ENCODE measurements at places on chromosomes 7 and 10.

DNA sequence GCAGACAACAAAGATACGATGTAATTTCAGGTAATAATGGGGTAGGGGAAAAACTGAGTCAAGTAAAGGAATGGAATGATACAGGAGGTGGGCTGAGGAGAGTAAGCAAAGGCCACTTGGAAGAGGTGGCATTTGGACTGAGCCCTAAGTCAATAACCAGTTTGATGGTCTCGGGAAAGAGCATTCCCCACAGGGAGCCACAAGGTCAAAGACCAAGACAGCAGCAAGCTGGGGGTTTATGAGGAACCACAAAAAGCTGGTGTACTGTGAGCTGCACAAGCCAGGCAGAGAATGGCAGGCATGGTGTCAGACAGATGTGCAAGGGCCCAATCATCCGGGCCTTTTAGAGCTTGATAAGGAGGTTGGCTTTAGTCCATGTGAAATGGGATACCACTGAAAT, 98.7 kb downstream of the NOC3L start:
- no peak for DNase-seq

DNA sequence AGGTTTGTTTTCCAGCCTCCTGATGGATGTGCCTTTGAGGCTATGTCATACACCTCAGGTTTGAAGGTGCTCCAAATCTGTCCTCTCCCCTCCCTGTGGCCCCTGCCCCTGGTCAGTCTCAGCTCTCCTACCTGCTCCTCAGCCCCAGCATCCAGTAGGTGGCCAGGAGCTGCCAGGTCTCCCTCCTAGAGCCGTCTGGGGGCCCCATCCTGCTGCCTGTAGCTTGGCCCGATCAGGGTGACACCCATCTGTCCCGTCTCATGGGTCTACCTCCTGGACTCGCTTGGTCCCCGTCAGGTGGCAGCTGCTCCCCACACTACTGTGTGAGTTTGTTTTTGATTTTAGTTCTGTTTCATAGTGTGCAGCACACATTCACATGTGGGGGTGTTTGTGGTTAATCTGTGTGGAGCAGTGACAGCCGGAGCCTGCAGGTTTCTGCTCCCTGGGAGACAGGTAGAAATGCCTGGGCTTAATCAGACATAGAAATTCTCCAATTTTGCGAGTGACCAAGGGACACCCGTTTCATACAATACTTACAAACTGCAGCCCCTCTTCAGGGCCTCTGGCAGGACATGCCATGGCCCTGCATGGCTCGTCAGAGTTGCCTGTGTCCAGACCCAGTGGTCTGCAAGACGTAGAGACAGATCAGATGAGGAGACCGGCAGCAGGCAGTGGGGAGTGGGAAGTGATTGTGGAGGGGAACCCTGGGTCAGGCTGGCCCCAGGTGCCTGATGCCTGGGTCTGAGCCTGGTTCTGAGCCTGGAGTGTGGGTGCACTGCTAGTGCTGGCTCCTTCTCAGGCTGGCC, 17.1 kb downstream of the ADCY1 start:
- no peak for DNase-seq

DNA sequence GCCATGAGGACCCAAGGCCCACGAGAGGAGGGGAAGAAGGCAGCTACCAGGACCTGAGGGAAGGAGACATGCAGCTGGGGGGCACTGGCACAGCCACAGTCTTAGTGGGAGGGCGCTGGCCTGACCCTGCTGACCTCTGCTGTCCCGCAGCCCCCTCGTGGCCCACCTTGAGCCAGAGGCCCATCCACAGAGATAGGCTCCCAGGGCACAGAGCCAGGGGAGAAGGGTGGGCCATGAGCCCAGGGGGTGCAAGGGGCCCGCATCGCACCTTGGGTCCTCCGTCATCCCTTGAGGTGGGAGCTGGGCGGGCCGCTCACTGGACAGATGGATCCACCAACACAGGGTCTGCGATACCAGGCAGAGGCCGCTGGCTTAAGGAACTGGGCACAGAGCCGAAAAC, 387.7 kb upstream of the PFKP start:
- DNase-seq = no peak

- DNase-seq = no peak
Measured at GRCh38 chr10:71719464-71720201, at the start of gene C10orf105. C10orf105 (minus strand) TSS chr10:71719778; CDS start chr10:71716337, 3,441 bp downstream.

DNA sequence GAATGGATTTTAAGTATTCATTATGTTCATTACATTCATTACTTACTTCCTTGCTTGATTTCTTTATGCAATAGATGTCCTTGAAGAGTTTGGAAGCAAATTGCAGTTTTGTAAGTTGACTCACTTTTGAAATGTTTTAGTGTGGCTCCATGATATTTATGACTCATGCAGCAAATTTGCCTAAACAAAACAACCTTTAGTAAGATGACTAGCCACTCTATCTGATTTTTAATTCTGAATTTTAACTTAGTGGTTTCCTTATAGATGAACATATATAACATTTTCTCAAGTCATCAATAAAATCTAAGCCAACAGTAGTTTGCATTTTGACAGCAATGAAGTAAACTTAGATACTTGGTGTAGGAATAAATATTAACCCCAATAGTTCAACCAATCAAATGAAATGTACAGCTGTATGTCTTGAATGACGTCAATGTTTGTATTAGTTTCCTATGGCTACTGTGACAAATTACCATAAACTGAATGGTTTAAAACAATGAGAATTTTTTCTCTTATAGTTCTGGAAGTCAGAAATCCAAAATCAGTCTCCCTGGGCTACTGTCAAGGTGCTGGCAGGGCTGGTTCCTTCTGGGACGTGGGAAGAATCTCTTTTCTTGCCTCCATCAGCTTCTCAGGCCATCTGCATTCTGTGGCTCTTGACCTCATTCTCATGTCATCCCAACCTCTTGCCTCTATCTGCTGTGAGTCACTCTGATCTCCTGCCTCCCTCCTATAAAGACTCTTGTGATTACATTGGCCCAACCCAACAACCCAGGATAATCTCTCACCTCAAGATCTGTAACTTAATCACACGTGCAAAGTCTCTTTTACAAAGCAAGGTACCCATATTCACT, 73.4 kb downstream of the AHR start:
- no peak for DNase-seq

DNA sequence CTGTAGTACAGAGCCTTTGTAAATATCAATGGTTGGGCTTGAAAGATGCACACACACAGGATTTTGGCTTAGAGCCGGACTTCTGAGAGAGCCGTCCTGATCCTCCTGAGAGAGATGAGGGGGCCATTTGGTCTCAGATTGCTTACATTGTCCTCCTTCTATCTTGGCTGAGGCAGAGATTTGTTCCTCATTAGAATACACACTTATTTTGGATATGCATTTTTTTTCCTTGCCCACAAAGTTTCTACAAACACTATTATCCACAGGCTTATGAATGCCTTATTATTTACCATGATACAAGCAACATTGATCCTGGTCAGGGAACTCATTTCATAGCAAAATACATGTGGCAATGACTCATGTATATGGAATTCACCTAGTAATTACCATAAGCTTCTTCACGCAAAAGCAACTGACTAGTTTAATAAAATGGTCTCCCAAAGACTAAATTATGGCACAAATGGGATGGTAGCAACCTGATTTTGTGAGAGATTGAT, 175.3 kb downstream of the MDFIC start:
- no peak for DNase-seq

- DNase-seq = no peak
Measured at GRCh38 chr10:132493246-132493755, 44.3 kb upstream of the INPP5A start.

- no peak for DNase-seq
Measured at GRCh38 chr10:86203162-86203905, 163.3 kb downstream of the GRID1 start.

- no peak for DNase-seq
Measured at GRCh38 chr7:101912716-101913110, 95.3 kb downstream of the CUX1 start.

DNA sequence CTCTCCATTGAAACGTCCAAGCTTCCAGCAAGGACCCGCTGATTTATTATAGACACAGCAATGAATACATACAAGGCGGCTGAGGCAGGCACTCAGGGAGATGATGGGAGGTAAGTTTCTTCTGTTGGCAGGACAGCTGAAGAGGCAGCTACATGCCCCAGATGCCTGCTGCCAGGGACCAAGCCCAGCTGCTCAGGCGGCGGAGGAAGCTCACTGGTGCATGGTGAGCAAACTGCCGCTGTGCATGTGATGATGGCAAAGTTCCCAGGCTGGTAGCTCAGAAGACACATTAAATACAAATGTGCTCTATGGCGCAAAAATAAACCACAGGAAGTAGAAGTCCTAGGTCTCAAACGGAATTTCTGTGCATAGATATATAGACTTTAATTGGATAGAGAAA, 2.3 kb downstream of the DNTT start:
- DNase-seq = no peak

GRCh38 chr7:52053525-52053924, 736.9 kb upstream of the COBL start:
- no peak for DNase-seq

GRCh38 chr10:24201503-24202180, 7.3 kb upstream of the KIAA1217 start:
- DNase-seq = no peak

- no peak for DNase-seq
Measured at GRCh38 chr10:77600640-77601039, 37.0 kb downstream of the KCNMA1 start.

DNA sequence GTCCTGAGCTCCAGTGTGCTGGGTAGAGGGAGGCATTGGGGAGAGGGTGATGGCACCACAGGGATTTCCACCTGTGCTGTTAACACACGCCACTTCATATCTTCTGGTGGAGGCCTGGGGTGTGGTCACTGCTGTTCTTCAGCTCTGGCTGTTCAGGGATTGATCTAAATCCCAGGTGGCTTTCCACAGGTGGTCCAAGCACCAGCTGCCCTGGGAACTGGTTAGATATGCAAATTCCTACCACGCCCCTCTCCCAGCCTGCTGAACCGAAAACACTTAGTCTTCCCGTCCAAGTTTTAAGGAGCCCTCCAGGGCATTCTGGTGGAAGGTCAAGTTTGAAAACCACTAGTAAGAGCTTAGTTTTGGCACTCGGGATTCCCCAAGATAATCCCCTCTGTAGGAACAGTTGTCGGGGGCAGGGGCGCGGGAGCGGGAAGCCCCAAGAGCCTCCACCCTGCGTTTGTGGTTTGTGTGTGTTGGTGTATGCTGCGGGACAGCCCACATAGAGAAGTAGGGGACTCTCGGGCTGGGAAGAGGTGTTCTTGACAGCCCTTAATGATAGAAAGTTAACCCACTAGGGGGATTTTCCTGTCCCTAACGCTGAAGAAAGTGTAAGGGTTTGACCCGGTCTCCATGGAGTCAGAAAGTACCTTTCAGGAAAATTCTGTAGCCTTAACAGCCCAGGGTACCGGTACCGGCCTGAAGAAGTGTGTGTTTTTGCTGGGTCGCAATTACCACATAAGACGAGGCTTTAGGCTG, 5.1 kb downstream of the DEPP1 start:
- no peak for DNase-seq

DNA sequence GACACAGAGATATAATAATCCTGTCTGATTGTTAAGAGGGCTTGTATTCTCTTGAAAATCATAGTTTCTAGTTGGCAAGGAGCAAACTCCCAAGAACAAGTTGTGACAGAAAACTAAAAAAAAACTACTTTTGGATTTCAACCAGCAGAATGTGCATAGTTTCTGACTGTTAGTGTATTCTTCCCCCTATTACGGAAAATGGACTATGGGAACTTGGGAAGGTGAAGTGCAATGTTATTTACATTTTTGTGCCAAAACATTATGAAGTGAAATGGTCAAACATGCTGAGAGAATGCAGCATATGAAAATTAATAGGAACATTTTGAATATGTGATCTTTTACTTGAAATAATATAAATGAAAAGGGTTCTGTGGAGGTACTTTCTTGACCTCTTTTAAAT, 660.8 kb downstream of the SUGCT start:
- no peak for DNase-seq

DNA sequence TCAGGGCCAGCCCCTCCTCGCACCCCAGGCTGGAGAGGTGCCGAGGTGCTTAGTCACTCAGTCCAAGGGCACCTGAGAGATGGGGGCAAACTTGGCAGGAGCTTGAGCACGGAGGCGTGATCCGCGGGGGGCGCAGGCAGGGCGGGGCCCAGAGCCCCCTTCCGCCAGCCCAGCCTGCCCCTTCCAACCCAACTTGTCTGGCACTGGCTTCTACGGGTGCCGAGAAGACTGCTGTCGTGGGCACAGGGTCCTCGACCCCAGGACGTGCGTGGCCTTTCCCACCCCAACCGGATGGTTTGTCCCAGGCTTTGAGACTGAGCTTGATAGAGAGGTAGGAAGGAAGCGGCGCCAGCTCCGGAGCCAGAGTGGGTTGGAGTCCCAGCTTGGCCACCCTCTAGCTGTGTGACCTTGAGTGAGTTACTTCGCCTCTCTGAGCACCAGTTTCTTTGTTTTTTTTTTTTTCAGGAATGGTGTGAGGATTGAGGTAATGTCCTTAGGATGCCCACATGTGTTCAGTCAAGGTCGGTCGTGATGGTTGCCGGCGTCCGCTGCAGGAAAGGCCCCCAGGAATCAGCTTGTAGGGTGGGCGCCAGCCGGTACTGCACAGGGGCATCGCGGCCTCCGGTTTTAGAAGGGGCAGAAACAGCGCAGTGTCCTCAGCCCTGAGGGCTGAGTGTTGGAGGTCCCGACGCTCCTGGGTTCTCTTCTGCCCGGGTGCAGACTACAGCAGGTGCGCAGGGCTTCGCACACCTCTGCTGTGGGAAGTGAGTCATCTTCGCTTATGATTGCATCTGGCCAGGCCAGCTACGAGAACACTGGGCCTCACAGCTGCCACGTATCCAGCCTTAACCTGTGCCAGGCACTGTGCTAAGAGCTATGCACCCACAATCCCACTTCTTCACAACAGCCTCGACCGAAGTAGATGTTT, 28.6 kb upstream of the VAX1 start:
- DNase-seq = no peak

DNA sequence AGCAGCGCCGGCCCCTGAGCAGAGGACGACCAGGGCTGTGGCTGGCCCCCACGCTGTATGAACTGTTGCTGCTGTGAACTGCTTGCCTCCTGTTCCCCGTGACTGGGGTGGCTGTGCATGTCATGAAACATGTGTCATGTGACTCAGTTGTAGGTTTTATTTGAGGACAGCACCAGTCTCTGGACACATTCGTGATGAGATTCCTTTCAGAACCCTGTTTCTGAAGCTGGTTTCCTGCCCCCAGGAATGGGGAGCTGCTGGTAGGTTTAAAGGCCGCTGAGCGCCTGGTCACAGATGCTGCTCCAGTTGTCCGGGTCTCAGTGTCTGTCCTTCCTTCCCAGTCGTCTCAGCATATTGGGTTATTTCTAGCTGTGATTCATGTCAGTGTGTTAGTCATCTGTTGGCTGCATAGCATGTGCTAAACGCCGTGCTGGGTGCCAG, 79.1 kb upstream of the PPIF start:
- no peak for DNase-seq

Data from CD4-positive, alpha-beta memory T cell (primary cell).